Activated T-helper 1 cell treated with anti-CD3 and anti-CD28 coated beads, Interleukin-12 subunit alpha, Interleukin-12 subunit beta, Interleukin-2, Interleukin-4 antibody, amounts not matched to agents 30 ng/mL and 10 ng/mL and 1 ng/mL, durations not matched to agents 14 hours and 24 hours and 36 hours (primary cell): ENCODE measurements at places on chromosomes 3 and 15.
A peak's percentile ranks its signal among the peaks of the same experiment; 100 is the strongest.

DNA sequence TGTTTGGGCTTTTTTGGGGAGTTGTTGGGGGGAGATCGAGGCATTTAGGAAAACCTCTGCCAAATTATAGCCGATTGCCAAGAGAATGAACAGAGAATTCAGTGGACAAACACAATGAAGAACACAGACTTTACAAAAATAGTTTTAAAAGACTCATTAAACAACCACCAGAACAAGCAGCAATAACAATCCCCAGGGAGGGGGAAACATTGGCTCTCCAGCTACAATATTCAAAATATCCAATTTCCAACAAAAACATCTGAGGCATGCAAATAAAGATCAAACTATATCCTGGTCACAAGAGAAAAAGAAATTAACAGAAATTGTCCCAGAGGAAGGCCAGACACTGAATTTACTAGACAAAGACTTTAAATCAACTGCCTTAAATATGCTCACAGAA, 24.5 kb upstream of the ANKRD28 start:
- H3K36me3 ChIP-seq: no peaks in the 10 kb centered on the region
- peaks cover 2% of the 10 kb centered on the region for H3K27me3 ChIP-seq
- no peak overlapping the region for H3K4me3 ChIP-seq
- H3K4me1 ChIP-seq: peaks cover 35% of the 10 kb centered on the region
- DNase-seq: no peak

GRCh38 chr15:43828061-43828657, 1.4 kb downstream of the WDR76 start:
- H3K4me3 ChIP-seq: peak overlapping the region; percentile 95
- DNase-seq: peak; percentile 17
- H3K4me1 ChIP-seq: peaks cover 50% of the 10 kb centered on the region
- H3K36me3 ChIP-seq: peaks cover 28% of the 10 kb centered on the region

DNA sequence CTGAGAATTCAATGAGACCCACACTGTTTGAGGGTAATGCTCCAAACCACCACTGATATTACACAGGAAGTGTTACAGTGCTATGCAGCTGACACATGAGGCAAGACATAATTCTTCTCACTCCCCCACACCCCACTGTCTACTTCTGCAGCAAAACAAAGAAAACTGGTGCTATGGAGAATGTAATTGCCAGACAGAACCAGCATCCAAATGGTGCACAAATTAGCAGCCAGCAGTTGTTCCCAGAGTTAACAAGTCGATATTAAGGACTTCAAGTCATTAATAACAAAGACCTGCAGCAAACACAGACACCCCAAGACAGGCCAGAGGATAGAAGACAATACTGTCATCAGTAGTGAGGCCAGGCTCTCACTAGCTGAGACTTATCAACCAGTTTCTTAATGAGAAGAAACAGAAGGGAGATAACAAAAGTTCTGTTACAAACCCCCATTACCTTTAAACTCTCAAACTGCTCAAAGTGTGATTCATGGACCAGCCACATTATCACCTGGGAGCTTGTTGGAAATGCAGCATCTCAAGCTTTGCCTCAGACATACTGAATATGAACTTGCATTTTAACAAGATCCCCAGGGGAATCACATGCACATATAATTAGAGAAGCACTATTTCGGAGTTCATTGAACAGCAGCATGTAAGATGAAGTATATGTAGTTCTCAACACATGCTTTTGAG, 58.7 kb upstream of the FNDC3B start:
- H3K4me3 ChIP-seq: no peak overlapping the region
- no peaks in the 10 kb centered on the region for H3K27me3 ChIP-seq
- no peak overlapping the region for H3K27ac ChIP-seq
- H3K36me3 ChIP-seq: no peaks in the 10 kb centered on the region
- no peak for DNase-seq

DNA sequence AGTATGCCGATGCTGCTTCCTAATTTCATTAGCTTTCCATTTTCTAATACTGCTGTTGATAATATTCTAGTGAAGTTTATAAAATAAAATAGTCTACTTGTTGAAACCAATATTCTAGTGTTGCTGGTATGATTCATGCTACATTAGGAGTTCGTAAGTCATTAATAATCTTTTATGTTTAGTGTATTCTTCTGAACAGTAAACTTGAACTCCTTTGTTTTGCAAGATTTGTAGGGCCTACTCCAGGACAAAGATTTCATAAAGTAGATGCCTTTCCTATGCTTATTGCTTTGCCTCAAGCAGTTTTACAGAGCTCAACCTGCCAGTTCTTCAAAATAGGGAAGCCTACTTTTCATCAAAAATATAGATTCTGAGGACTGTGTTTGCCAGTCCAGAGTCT, 111.5 kb downstream of the RSRC1 start:
- no peak for DNase-seq
- no peaks in the 10 kb centered on the region for H3K4me1 ChIP-seq

- no peaks in the 10 kb centered on the region for H3K4me1 ChIP-seq
- no peak overlapping the region for H3K27ac ChIP-seq
- H3K27me3 ChIP-seq: no peaks in the 10 kb centered on the region
- no peak for DNase-seq
- H3K36me3 ChIP-seq: no peaks in the 10 kb centered on the region
- no peak overlapping the region for H3K4me3 ChIP-seq
Measured at GRCh38 chr3:192128922-192129321, 598.4 kb downstream of the FGF12 start.

DNA sequence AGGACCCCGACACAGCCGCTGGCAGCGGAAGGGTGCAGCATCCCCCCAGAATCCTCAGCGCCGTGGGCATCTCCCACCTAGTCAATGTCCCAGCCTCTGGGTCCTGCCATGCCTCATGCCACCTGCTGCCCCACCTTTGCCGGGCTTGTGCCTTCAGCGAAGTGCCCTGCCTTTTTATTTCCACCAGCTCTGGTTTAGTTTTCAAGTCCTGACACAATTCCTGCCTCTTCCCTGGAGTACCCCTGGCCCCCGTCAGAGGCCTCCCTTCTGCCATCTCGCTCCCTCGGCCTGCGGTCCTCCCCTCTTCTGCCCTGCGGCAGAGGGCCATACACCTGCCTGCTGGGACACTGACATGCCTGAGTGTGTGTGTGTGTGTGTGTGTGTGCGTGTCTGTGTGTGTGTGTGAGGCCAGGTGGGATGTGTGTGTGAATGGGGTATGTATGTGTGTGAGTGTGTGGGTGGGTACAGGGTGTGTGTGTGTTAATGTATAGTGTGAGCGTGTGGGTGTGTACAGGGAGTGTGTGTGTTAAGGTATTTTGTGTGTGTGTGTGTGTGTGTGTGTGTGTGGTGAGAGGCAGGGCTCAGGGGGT, 129.9 kb downstream of the SMAD6 start:
- H3K4me1 ChIP-seq: no peaks in the 10 kb centered on the region
- no peak for DNase-seq
- H3K4me3 ChIP-seq: no peak overlapping the region
- no peaks in the 10 kb centered on the region for H3K36me3 ChIP-seq
- H3K27ac ChIP-seq: no peak overlapping the region
- peaks cover 2% of the 10 kb centered on the region for H3K27me3 ChIP-seq

GRCh38 chr3:73471986-73472787, 152.6 kb downstream of the PDZRN3 start:
- H3K36me3 ChIP-seq: no peaks in the 10 kb centered on the region
- DNase-seq: no peak
- H3K27me3 ChIP-seq: peaks cover 3% of the 10 kb centered on the region
- no peak overlapping the region for H3K27ac ChIP-seq
- H3K4me1 ChIP-seq: no peaks in the 10 kb centered on the region

GRCh38 chr15:33066584-33066983, 127.9 kb downstream of the FMN1 start:
- H3K36me3 ChIP-seq: no peaks in the 10 kb centered on the region
- H3K27me3 ChIP-seq: peaks cover 15% of the 10 kb centered on the region
- H3K4me3 ChIP-seq: no peak overlapping the region
- DNase-seq: no peak
- H3K27ac ChIP-seq: no peak overlapping the region

DNA sequence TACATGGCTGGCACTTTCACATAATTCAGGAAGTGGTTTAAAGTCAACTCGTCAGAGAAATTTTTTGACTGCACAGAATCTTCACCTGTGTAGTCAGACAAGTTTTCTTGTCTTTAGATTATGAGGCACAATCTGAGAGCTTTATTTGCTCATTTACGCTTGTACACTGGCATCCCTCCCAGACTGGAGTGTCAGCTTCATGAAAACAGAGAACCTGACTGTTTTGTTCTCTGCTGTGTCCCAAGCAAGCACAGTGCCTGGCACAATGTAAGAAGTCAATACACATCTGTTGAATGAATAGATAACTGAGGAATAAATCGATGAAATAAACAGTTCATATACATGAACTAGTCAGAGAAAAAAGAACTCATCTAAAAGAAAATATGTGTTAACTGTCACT, 846.1 kb upstream of the CFAP20DC start:
- H3K36me3 ChIP-seq: peaks cover 9% of the 10 kb centered on the region
- peaks cover 19% of the 10 kb centered on the region for H3K4me1 ChIP-seq
- no peak overlapping the region for H3K27ac ChIP-seq
- DNase-seq: no peak
- H3K4me3 ChIP-seq: no peak overlapping the region
- H3K27me3 ChIP-seq: no peaks in the 10 kb centered on the region

- no peak for DNase-seq
- H3K27ac ChIP-seq: no peak overlapping the region
- no peak overlapping the region for H3K4me3 ChIP-seq
- H3K27me3 ChIP-seq: peaks cover 17% of the 10 kb centered on the region
- H3K36me3 ChIP-seq: no peaks in the 10 kb centered on the region
Measured at GRCh38 chr3:45241206-45241605, 15.1 kb upstream of the TMEM158 start.

DNA sequence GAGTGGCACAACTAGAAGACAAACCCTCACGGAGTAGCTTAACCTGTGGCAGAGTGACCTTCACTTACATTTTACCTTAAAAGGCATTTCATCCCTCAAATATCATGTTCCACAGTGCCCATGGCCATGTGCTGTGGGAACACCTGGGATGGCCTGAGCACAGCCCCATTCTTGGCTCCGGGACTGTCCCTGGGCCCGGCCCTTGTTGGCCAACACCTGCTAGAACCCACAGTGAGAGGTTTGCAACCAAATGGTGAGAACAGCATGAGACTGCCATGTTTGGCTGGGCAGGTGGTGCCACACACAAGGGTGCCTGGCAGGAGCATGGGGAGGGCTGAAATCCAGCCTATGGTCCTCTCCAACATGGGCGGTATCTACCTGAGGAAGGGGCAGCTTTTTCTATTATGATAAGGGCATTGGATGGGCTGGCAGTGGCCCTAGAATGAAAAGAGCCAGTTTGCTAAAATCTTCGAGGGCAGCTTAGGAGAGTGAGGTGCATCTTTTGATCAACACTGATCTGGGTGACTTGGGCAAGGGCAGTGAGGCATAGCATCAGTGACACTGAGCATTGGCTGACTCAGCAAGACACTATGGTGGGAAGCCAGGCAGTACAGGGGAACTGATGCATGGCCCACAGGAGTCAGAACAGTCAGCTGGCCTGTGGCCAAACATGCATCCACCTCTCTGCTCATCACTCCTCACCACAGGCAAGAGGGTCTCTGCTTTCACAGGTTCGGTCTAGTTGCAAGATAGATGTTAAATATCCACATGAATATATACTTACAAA, 53.9 kb downstream of the SYNM start:
- no peaks in the 10 kb centered on the region for H3K36me3 ChIP-seq
- peaks cover 26% of the 10 kb centered on the region for H3K4me1 ChIP-seq
- H3K27me3 ChIP-seq: no peaks in the 10 kb centered on the region
- H3K27ac ChIP-seq: no peak overlapping the region

GRCh38 chr3:131341761-131342160, 39.8 kb upstream of the NUDT16 start:
- no peak for DNase-seq
- no peak overlapping the region for H3K4me3 ChIP-seq
- H3K27me3 ChIP-seq: peaks cover 1% of the 10 kb centered on the region
- H3K36me3 ChIP-seq: no peaks in the 10 kb centered on the region
- no peaks in the 10 kb centered on the region for H3K4me1 ChIP-seq

DNA sequence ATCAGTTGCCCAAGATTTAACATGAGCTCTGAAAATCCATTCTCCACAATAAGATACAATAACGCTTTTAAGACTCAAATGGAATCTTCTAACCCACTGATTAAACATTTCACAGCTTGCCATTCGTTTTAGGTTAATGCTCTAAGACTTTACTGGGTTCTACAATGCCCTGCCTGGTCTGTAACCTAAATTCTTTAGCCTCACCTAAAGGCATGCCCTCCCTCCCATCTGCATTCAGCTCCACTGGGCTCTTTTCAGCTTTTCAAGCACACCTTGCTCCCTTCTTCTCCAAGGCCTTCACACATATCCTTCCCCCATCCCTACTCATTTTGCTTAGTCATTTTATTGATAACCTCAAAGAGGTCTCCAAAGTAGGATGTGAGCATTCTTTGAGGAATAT, 290.9 kb downstream of the LSAMP start:
- H3K36me3 ChIP-seq: no peaks in the 10 kb centered on the region
- DNase-seq: no peak
- H3K27me3 ChIP-seq: no peaks in the 10 kb centered on the region

DNA sequence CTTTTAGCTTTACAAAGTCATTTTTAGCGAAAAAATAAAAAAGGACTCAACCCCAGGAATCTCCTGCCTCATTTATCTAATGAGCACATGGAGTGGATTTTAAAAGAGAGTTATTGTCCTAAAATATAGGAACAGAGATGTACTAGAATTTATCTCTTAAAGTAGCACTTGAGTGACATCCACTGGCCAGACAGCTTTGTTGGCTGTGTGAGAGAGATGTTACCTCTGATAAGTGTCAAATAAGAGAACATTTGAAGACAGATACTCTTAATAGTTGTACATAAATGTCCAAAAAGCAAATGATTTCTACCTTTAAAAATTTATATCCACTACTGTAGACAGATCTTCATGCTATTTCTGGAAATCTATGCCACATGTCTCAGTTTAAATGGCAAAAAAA, 12.3 kb upstream of the MFSD1 start:
- H3K27me3 ChIP-seq: no peaks in the 10 kb centered on the region
- H3K4me3 ChIP-seq: no peak overlapping the region
- DNase-seq: no peak
- H3K4me1 ChIP-seq: peaks cover 5% of the 10 kb centered on the region

- H3K4me1 ChIP-seq: no peaks in the 10 kb centered on the region
- H3K36me3 ChIP-seq: no peaks in the 10 kb centered on the region
- DNase-seq: no peak
- H3K4me3 ChIP-seq: no peak overlapping the region
- H3K27me3 ChIP-seq: no peaks in the 10 kb centered on the region
Measured at GRCh38 chr3:175258763-175259162, 399.6 kb downstream of the NAALADL2 start.

DNA sequence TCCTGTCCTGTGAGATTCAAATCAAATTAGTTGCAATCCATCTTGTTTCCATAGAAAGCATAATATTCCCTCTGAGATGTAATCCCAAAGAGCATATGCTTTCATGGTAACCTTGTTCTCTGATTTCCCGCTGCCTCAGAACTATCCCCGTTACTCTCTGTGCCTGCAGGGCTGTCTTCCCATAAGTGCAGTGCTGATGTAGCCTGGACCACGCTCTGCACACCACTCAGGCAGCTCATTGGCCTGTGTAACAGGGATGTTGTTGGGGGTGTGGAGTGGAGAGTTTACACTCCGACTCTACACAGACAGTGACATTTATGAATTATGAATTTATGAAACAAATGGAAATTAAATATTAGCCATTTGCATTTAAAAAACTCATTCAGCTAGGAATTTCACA, 33.6 kb upstream of the CNTN3 start:
- H3K4me1 ChIP-seq: no peaks in the 10 kb centered on the region
- H3K36me3 ChIP-seq: no peaks in the 10 kb centered on the region
- no peak overlapping the region for H3K4me3 ChIP-seq
- H3K27ac ChIP-seq: no peak overlapping the region
